ENCODE measurements at places on chromosomes 11 and 22.

- DNase-seq = no peak
Observed at GRCh38 chr11:15865212-15865987, 490.9 kb downstream of the SOX6 start.

GRCh38 chr11:125176866-125177265, 12.3 kb downstream of the PKNOX2 start:
- no peak for DNase-seq

- DNase-seq = no peak
Observed at GRCh38 chr11:36238036-36238631, 51.1 kb downstream of the COMMD9 start.

- DNase-seq = peak; percentile 17
Observed at GRCh38 chr11:66192181-66192863, 76.1 kb upstream of the RAB1B start.

DNA sequence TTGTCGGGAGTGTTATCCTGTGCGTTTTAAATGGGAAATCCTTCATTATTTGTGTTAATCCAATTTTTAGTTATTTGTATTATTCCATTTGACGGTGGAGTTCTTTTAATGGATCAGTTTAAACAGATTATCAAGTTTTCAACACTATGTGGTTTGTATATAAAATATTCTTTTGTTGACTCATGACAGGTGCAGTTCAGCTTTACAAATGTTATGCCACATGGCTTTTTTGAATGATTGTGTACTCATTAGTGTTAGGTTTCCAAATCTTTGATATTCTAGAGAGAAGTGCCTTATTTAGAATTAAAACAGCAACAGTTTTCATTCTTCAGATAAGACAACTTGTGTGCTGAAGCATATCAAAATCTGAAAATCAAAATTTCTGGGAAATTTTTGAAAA, 2.4 kb downstream of the JAM3 start:
- DNase-seq = no peak

DNA sequence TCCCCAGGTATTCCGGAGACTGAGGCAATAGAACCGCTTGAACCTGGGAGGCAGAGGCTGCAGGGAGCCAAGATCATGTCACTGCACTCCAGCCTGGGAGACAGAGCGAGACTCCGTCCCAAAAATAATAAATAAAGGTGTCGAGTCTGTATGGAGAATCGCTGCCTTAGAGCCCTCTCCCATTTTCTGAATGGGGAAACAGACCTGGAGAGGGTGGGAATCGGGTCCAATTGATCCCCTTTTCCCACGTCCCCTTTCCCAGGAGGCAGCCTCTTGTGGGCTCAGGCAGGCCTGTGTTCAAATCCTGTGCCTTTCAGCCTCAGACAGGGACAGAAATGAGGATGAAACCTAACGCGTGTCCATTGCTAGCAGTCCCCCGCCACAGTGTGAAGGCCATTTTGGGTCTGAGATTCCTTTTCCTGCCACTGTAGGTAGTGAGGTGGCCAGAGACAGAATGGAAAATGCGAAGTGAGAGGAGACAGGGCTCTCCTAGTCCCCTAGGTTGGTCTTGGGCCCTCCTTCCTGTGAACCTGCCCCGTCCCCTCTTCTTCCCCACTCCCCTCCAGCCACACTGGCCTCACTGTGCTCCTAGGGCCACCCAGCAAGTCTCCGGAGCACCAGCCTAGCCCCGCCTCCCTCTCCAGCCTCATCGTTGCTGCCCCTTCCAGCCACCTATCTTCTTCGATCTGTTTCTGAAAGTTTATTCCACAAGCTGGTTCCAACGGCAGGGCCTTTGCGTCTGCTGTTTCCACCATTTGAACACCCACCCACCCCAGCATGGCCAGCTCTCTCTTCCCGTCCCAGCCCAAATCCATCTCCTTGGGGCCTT, 2.7 kb upstream of the POLDIP3 start:
- DNase-seq = no peak

DNA sequence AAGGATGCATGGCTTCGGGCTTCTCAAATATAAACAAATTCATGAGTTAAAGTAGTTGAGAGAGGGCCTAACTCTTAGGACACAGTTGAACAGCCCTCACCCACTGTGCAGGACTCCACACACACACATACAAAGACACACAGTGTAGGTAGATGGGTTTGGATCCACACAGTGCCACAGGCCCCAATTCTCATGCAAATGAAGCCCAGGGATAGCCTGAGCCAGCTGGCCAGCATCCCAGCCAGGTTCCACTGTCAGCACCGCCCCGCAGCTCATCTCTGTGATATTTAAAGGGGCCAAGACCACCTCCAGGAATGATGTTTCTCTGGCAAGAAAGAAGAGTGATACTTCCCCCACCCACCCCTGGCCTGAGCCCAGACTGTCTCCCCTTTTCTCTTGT, 11.7 kb downstream of the SLC35C1 start:
- no peak for DNase-seq

- DNase-seq = peak; percentile 80
Observed at GRCh38 chr11:40306938-40307548, 1152.4 kb downstream of the LRRC4C start.

GRCh38 chr11:60658409-60658808, 41.0 kb upstream of the MS4A8 start:
- no peak for DNase-seq

DNA sequence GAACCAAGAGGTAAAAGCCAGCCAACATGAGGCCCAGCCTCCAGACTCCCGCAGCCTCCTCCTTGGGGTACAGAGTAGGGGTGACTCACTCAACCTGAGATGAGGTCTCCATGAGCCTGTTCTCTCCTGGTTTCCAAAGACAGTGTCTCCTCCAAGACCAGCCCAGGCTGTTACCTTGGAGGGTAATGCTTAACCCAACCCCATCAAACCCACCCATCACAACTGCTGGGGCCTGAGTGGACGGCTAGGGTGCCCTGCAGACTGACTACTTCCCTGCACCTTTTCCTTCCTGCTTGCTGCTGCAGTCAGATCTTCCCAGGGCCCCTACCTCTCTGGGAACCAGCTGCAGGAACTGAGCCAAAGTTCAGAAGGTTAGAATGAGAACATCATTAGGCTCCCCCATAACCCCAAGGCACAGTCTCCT, 5.1 kb upstream of the NOL12 start:
- DNase-seq = peak; percentile 11

- DNase-seq = peak; percentile 47
Observed at GRCh38 chr11:94895451-94895850, 77.9 kb downstream of the CWC15 start.

GRCh38 chr11:35216962-35217678, 78.1 kb downstream of the CD44 start:
- DNase-seq = no peak

- DNase-seq = no peak
Observed at GRCh38 chr11:117885777-117886176, 9.3 kb upstream of the FXYD6 start.

DNA sequence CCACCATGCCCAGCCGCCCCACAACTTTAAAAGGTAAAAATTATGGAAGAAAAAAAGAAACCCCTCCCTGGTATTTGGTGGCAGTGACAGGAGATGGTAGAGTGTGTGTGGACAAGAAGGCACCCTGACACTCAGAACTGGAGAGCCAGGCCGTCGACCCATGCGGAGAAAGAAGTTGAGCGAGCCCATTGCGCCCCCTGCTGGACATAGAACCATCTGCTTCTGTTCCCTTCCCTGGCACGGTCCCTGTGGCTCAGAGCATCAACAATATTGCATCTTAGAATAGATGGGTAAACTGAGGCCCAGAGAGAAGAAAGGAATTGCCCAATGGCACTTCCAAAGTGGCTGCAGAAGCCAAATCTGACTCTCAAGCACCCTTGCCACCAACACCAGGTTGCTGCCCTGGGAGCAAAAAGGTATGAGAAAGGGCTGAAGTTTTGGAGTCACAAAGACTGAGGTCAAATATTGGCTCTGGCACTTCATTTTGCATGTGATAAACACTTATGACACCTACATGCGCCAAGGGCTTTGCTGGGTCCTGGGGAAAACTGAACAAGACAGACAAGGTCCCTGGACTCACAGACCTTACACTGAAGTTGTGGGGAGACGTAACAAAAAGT, 8.6 kb downstream of the MRPL11 start:
- peak; percentile 85 for DNase-seq

GRCh38 chr11:106723071-106723470, 295.2 kb downstream of the GUCY1A2 start:
- no peak for DNase-seq

GRCh38 chr11:76152741-76153570, 53.3 kb downstream of the WNT11 start:
- DNase-seq = no peak

- DNase-seq = no peak
Observed at GRCh38 chr11:132119573-132119972, 749.2 kb downstream of the NTM start.

- DNase-seq = no peak
Observed at GRCh38 chr22:32714458-32715430, 86.8 kb upstream of the TIMP3 start.

DNA sequence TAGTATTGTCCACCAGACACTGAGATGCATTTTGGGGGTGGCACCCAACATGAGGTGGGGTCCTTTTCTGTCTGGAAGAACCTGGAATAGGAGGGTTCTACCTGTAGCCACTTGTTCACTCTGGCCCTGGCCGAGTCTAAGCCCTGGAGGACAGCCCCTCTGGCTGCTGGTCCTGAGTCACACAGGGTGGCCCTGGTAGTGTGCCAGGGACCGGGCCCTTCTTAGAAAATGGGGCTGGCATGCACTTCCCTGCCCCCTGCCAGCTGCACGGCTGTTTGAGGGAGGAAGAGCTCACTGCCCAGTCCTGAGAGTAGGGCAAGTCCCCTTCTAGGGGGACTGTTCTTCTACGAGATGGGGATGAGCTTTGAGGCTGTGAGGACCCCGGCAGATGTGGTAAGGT, 2.2 kb downstream of the PLCB3 start:
- DNase-seq = peak; percentile 29

DNA sequence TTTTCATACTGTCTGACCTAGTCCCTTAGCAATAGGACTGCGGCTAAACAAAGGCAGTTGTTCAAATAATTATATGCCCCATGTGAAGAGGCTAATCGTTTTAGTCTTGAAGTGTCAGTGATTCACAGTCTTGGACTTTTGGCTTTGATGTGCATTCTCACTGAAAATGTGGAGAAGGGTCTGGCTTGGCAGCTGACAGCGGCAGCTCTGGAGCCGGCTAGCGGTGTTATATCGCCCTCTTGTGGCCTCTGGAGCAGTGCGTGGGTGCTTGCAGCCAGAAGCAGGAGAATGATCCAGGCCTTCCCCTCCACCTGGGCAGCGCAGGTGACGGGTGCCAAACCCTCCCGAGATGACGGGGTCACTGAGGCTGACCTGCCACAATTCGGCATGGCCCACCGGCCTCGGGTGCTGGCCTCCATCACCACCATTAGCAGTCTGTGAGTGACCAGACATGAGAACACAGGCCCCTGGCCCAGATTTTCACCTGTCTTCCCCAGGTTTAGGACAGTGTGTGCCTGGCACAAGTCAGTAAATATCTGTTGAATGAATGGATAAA, 90.3 kb upstream of the PITPNB start:
- peak; percentile 93 for DNase-seq

DNA sequence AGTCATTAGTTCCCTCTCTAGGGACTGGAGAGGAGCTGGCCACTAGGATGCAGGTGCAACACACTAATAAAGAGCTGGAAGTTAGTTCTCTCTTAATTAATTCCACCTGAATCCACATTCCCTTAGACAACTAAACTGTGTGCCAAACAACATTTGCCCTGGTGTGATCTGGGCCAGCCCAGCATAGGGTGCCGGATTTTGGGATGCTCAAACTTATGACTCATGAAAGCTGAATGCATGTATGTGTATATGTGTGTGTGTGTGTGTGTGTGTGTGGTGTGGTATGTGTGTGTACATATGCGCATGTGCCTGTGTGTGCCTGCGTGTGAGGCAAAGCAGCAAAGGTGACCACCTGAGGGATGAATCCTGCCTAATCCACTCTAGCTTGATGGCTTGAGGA, 110.7 kb downstream of the EHF start:
- DNase-seq = no peak

DNA sequence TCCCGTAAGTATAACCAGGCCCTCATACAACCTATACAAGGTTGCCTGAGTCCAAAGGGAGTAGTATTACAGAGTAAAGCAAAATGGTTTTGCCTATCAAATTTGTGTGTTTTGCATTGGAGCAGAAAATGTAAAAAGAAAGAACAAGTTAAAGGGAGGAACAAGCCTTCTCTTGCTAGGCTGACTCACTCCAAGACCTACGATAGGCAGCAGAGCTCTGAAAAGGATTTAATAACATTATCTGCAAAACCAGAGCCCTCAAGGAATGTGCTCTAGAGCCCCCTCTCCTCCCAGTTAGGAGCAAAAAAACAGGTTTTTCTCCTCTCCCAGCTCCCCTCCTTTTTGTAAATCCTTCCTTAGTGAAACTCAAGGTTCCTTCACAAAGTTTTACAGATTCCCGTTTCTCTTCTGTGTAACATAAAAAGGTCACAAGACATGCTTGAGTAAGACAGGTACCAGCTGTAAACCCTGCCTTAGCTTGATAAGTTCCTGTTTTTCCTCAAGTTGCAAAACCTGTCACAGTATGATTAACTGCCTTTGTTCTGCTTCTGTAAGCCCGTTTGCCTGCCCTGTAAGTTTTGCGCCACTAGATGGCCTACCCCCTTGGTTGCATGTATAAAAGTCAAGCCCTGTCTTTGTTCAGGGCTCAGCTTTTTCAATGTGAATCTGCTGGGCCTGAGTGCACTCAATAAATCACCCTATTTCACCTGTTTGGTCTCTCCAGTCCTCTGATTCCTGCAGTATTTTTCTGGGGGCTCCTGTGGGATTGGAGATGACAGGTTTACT, 498.2 kb downstream of the KCNA4 start:
- DNase-seq = no peak

- peak; percentile 16 for DNase-seq
Observed at GRCh38 chr11:95585069-95585751, 204.4 kb downstream of the FAM76B start.

GRCh38 chr22:50672471-50673230, at the start of gene SHANK3:
SHANK3 (plus strand) TSS chr22:50672823.
- peak; percentile 2 for DNase-seq

GRCh38 chr11:44949160-44950030, 1.3 kb downstream of the TP53I11 start:
- peak; percentile 57 for DNase-seq

DNA sequence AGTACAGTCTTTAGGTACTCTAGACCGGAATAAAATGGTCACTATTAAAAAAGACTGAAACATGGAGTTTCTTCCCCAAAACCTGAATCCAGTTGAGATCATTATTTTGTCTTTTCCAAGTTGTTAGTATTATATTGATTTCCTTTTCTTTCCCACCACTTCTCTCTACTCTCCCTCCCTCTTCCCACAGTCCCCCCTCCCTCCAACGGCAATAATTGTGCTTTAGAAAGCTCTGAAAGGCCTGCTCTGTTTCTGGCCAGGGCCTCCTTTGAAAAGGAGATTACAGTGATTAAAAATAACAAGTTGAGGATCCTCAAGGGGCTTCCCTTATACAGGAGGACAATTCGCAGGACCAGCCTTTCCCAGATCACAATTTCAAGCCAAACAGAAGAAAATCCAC, 3.5 kb downstream of the SPON1 start:
- DNase-seq = no peak

- no peak for DNase-seq
Observed at GRCh38 chr11:59556917-59557348, 45.6 kb downstream of the OR4D9 start.

GRCh38 chr11:69010361-69010891, 2.6 kb downstream of the MRGPRF start:
- DNase-seq = peak; percentile 19

- no peak for DNase-seq
Observed at GRCh38 chr11:35042913-35043312, 96.1 kb upstream of the CD44 start.
